ENCODE measurements at places on chromosomes 5 and 9. TPM values are rescaled to one million over a fixed set of nuclear protein-coding genes. Genes with fewer than 3 reads are reported as not detected.
A peak's percentile ranks its signal among the peaks of the same experiment; 100 is the strongest.

The ADAMTS2 gene
- total RNA-seq = 25.5 TPM

The TMEM215 gene
- not detected for total RNA-seq

The MAMDC2 gene
- total RNA-seq = 93.5 TPM

- DNase-seq = no peak
These were observed 75.4 kb upstream of the ZFAND5 start for GRCh38 chr9:72440378-72440777.

DNA sequence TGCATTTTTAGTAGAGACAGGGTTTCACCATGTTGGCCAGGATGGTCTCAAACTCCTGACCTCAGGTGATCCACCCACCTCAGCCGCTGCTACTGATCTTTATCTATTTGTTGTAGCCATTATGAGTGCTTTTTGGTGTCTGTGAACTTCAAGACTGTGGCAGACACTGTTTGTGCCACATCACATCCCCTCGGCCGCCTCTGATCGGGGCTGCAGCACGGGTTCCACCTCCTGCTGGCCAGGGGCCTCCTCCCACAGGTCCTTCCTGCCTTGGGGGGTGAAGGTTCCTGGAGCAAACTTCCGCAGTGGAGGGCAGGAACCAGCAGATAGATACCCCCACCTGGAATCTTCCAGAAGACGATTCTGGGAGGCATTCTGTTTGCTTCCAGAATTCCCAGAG is 98.5 kb downstream of the C9orf50 start:
- DNase-seq = no peak

- DNase-seq = peak; percentile 76
These were observed 9.1 kb upstream of the RFK start for GRCh38 chr9:76403352-76403751.

DNA sequence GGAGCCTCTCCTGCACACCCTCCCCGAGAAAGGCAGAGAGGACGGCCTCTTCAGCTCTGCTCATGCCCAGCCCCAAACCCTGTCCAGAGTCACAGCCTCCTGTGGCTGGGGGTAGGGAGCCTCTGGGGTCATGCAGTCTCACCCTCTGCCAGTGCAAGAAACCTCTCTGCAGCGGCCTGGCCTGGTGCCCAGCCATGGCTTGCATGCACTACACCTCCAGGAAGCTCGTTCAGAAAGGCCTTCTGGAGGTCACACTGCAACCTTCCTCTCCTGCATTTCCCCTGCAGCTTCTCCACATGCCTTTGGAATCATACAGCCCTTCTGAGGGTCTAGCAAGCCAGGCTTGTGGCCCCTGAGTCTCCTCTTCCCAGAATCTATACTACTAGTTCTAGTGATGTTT is 17.9 kb downstream of the CSF1R start:
- DNase-seq = no peak

DNA sequence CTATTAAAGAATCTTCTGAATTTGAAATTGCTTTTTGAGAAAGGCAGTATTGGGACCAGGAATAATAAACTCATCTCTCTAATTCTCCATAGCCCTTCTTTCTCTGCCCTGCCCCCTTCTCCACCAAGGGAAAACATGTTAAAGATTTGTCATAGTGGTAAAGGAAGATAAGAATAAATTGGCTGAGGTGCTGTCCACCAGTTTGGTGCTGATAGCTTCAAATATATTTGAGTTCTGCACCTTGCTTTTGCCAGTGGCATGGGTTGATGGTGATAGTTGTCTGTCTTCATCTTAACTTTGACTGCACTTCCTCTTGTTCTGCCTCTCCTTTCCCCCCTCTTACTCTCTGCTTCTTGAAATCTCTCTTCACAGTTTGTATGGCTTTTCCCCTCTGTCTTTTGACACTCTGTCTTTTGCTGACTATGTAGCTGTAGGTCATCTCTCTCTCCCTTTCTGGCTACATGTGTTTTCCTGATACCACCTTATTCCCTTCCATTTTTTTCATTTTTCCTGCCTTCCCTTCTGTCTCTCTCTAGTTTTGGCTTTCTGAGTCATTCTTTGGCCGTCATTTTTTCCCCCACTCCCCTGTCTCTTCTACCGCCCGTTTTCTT is 56.6 kb downstream of the NDUFS4 start:
- peak; percentile 46 for DNase-seq

DNA sequence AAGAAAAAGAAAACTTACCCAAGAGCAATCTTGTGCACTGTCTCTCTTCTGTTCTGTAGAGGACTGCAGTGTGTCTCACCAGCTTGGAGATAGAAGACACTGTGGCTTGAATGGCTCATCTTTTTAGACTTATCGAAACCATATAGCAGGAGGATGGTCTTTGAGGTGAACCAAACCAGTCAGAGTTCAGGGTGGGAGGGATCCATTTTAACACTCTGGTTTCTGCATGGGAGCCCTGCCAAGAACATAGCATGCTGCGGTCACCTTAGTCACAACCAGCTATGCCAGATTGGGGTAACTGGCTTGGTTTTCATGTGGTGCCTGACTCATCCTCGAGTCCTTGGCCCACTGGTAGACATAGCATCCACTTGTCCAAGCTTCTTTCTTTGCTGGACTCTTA is 135.1 kb downstream of the PAPPA start:
- DNase-seq = peak; percentile 97

GRCh38 chr9:131650254-131650653 is 89.6 kb downstream of the RAPGEF1 start:
- DNase-seq = peak; percentile 86

GRCh38 chr5:73282383-73282782 is 109.4 kb downstream of the TMEM174 start:
- DNase-seq = no peak

GRCh38 chr5:18244309-18244708 is 610.0 kb downstream of the TAF11L14 start:
- DNase-seq = no peak

GRCh38 chr9:33170464-33171415 is 3.6 kb upstream of the B4GALT1 start:
- peak; percentile 69 for DNase-seq

- peak; percentile 71 for DNase-seq
These were observed at the start of gene AK8 for GRCh38 chr9:132877824-132878694. Gene AK8 (minus strand): TSS chr9:132878284. CDS start chr9:132878255, 29 bp downstream.

- DNase-seq = no peak
These were observed 5.4 kb downstream of the GDA start for GRCh38 chr9:72154468-72155285.

All from myocyte (in vitro differentiated cells).